Activated T-helper 9 cell treated with anti-CD3 and anti-CD28 coated beads, Interleukin-2, amount 50 U/mL, for 16 hours (primary cell): ENCODE measurements at places on chromosomes 6 and 20.

DNA sequence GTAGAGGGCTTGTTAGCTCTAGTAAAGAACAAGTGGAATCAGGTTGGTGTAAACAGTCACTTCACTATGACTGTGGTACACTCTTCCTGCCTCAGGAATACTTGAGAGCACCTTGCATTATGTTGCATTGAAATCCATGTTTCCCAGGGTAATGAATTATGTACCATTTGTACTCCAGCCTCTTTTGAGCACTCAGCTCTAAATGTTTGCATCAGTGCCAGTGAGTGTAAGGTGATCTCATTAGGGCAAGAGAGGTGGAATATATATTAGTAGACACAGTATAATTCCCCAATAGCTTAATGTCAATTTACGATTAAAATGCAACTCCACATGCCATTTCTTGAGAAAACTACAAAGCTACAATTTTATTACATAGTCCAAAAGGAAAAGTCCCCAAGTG, 319.6 kb upstream of the POU3F2 start:
- no peak for DNase-seq

- DNase-seq, result no peak
Measured at GRCh38 chr6:374956-375355, 16.6 kb upstream of the IRF4 start.

DNA sequence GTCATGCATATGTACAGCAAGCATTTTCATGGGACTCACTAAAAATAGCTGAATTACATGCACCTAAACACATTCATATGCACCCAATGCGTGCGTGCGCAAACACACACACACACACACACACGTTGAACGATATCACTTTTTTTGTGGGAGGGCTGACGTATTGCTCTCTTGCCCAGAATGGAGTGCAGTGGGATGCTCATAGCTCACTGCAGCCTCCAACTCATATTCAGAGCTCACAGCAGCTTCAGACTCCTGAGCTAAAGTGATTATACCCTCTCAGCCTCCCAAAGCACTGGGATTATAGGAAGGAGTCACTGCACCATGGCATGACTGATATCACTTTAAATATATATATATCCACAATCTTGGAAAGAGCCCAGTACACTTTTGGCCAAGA, 620.4 kb upstream of the MANEA start:
- no peak for DNase-seq

DNA sequence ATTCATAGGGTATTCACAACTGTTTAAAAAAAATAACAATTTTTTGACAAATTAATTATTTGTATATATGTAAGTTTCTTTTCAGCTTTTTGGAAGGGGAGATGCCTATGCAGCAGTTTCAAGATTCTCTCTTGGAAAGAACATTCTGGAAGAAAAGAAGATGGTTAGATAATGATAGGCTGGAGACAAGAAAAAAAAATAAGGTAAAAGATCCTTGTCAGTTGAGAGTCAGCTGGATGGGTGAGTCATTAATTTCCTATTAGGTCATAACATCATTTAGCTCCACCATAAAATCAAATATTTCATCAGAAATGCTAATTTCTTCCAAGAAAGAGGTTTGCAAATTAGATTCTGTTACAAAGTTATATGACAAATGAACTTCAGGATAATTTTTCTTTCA, 880.4 kb downstream of the EPHA7 start:
- DNase-seq, result no peak

DNA sequence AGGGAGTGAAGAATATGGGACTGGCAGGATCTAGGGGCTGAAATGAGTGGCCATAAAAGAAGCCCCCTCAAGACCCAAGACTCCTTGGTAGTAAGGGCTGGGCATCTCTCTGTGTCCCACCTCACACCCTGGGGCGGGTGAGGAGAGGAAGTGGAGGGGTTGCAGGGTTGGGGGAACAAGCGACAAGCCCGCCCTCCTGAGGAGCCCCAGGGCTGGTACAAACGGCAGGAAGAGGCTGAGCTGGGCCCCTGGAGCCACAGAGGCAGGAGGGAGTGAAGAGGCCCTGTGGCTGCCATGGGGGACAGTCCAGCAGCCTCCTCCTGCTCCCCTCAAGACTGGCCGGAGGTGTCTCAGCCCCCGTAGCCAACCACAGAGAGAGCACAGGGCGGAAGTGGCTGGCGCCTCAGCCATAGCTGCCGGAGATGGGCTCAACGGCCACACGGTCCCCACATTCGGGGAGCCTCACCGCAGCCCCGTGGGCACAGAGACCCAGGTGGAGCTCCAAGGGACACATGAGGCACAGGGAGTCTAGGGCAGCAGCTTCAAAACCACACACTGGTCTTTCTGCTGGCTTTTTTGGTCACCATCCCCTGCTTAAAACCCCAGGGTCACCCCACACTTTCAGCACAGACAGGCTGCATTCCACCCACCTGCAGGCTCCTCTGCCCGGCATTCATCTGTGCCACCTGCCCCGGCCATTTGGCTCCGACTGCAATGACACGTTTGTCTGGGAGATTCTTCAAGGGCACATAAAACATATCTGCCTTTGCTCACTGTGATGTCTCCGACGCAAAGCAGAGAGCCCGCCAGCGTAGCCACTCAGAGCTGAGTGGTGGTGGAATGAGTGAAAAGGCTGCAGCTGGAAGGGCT, 524 bp downstream of the C20orf203 start:
- DNase-seq, result no peak

DNA sequence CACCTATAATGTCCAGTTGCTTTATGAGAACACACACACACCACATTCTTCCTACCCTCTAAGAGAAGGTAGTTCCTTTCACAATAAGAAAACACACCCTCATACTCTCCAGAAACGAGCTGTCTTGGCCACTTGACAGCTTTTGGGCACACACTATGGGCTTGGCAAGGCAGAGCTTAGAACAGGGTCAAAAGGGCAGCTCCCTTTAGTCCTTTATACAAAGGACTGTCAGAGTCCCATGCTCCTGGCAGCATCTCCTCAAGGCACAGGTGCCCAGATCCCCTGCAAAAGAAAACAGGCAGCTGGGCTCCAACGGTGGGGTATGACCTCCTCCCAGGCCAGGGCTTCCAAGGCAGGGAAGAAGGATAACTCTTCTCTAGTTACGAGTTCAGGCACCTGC, 4.9 kb upstream of the LYRM2 start:
- no peak for DNase-seq

DNA sequence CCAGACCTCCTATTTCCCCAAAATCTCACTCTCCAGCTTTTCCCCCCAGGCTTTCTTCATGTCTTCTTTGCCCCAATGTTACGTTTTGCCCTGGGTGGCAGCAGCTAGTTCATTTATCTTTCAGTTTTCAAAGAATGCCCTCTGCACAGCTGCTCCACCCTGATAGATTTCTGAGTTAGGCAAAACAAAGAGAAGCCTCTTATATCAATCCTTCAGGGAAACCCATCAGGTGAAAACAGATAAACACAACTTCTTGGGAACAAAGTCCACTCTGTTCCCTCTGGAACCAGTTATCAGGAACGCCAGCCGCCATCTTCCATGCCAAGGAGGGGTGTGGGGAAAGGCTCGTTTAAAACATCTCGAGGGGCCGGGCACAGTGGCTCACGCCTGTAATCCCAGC, 34.0 kb downstream of the ZBTB9 start:
- DNase-seq, result no peak

GRCh38 chr20:57384486-57384885, 6.7 kb upstream of the RBM38 start:
- DNase-seq, result no peak

GRCh38 chr6:93412452-93412851, 6.9 kb downstream of the EPHA7 start:
- DNase-seq, result no peak

DNA sequence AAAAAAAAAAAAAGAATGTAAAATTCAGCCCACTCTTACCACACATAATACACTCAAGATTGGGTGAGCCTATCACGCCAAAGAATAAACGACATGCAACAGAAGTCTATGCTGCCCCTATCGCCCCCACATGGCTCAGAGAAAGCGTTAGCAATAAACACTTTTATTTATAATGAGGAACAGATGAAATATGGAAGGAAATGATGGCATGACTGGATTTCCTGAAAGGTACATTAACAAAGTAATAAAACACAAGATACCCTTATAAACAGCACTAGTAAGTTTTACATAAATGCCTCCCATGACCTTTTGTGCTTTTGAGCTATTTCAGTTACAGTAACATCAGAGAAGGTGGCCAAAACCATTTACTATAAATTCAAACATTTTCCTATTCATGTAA, 71.4 kb upstream of the SCAF8 start:
- no peak for DNase-seq

DNA sequence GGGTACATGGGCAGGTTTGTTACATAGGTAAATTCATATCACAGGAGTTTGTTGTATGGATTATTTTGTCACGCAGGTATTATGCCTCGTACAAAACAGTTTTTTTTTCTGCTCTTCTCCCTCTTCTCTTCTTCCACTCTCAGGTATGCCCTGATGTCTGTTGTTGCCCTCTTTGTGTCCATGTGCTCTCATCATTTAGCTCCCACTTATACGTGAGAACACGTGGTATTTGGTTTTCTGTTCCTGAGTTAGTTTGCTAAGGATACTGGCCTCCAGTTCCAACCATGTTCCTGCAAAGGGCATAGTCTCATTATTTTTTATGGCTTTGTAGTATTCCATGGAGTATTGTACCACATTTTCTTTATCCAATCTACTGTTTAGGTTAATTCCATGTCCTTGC, 65.7 kb downstream of the UNC5CL start:
- no peak for DNase-seq

- no peak for DNase-seq
Measured at GRCh38 chr6:127022302-127022701, 96.2 kb upstream of the RSPO3 start.

DNA sequence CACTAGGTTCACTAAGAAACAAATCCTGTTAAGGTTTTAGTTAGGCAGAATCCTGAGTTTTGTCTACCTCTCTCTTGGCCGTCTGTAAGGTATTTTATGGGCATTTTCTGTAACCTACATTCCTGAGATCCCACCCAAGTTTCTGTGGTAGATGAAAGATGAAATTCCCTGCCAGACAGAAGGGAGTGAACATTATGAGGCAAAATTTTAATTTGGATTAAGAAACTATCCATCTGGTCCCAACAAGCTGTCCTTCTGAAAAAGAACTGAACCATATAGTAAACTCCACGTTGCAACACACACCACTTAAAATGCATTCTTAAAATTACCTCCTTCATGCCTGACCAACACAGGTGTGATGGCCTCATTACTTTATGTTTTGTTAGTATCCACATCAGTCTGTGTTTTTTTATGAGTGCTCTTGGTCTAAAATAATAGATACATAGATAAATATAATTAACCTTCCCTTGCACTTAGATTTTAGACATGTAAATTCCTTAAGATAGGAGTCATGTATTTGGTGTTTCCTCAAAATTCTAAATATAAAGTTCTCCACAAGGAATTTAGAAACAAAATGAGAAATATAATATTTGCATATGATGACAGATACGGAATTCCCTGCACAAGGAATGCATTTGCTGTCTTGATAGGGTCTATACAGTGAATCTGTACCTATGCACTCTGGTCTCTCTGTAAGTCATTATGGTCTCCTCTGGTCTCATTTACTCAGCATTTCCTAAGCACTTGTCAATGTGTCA, 86.5 kb downstream of the CHD6 start:
- no peak for DNase-seq

DNA sequence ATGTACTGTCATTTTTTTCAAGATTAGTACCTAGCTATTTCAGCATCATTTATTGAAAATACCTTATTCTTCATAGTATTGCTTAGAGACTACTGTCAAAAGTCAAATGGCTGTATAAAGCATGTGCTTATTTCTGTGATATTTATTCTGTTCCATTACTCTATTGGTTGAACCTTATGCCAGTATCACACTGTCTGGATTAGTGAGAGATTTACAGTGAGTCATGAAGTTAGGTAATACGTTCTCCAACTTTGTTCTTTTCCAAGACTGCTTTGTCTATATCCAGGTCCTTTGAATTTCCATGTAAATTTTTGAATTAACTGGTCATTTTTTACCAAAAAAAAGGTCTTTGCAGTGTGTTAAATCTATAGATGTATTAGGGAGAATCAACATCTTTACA, 18.6 kb upstream of the RNF217 start:
- no peak for DNase-seq
